ENCODE measurements at places on chromosomes 13 and 19.

GRCh38 chr13:45219938-45220375, 19.1 kb upstream of the KCTD4 start:
- DNase-seq: no peak

GRCh38 chr19:11165486-11166030, 10.0 kb upstream of the SPC24 start:
- DNase-seq: no peak

DNA sequence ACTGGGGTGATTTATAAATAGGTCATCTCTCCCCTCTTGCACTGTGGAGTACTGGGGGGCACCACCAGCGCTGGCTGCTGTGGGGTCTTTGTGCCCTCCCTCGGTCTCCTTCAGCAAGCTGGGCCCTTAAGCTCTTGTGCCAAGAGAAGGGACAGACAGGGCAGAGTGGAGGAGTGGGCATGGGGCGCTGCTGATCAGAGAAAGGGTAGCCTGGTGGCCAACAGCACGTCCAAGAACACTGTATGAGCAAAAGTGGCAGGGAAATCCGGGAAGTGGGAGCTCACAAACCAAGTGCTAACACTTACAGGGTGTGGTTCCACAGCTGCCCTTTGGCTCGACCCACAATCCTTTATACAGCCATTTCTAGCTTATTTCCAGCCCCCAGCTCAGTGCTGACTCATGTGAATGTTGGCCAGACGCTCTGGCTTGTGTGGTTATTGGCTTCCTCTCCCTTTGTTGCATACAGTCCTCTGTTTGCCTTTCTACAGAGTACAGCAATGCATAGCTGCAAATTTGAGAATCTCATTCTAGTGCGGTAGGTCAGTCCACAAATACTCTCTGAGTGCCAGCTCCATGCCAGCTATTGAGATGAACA, 298.8 kb downstream of the SHISA2 start:
- no peak for DNase-seq

DNA sequence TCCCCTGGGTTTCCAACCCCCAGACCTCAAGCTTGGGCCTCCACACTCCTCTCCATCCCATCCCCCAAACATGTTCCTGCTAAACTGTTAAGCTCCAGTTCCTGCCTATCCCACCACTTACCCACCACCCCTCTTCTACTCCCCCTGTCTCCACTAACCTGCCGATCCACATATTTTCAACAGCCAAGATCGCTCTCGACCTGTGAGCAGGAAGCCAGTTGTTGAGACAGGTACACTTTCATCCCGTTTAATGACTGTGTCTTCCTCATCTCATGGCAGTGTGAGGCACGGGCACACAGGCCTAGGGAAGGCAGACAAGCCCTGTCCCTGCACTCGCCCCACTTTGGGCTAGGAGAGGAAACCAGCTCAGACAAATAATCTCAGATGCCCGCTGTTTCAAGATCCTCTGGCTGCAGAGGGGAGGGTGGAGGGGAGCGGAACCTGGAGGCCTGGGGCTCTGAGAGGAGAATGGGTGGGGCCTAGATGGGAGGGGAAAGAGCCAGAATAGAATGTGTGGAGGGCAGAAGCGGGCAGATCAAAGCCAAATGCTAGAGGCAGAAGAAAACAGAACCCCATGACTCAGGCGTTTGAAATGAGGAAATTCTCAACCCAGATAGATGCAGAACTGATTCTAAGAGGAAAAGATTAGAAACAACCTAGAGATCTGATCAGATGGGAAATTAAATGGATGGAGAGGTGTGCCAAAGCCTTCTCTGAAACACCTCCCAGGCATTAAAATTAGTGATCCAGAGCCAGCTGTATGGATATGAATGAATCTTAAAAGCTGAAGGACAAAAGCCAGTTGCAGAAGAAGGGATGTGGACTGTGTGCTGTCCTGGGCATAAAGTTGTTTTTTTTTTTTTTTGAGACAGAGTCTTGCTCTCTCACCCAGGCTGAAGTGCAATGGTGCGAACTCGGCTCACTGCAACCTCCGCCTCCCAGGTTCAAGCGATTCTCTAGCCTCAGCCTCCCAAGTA, 16.9 kb upstream of the CYP2S1 start:
- DNase-seq: no peak

- no peak for DNase-seq
These were observed 58.7 kb downstream of the MRPL57 start for GRCh38 chr13:21235174-21235573.

- DNase-seq: no peak
These were observed 7.9 kb downstream of the PTBP1 start for GRCh38 chr19:805166-805551.

DNA sequence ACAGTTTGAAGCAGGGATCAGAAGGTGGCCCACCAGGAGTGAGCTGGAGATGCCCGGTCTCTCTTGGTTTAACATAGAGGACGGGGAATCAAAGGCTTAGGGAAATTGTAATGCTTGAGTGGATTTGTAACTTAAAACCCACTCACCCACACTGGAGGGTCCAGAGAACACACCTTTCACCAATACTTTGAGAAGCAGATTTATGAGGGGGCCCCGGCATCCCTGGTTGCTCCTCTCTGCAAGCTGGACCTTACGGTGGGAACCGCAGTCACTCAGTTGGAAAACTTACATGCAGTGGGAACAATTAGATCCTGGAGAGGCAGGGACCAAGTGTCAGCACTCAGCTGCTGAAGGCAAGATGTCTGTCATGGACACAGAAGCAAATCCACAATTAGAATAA, 20.5 kb downstream of the PPP5C start:
- no peak for DNase-seq

- DNase-seq: no peak
These were observed 24.9 kb downstream of the RCBTB1 start for GRCh38 chr13:49560270-49561061.

DNA sequence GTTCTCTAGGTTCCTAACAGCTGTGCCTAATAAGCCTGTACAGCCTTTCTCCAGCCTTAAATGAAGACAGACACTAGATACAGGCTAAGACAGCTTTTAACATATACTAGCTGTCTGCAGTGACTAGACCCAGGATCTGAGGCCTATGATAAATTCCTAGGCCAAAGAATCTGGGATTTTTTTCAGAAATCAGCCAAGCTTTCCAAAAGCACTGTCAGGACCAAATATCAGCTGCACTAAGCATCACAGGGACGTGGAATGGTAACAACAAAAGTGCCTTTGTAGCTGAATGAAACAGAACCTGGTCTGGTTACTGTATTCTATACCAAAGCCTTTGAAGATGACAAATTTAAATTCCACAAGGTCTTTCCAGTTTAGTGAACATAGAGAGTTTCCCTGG, 77.9 kb upstream of the DOCK9 start:
- no peak for DNase-seq

DNA sequence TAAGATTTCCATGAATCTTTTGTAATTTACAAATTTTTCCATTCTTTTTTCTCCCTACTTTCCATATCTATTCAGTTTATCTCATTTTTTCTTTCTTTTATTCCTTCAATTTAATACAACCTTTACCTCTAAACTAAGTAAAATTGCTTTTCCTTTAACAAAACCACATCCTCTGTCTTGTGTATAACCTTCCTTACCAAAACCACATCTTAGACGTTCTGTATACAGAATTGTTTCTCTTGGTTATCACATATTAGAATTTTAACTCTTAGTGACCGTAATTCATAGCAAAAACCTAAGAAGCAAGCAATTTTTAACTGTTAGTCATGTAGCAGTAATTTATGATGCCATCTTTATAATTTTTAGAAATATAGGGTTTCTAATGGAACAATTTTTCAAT, 15.0 kb downstream of the PPP5C start:
- no peak for DNase-seq

DNA sequence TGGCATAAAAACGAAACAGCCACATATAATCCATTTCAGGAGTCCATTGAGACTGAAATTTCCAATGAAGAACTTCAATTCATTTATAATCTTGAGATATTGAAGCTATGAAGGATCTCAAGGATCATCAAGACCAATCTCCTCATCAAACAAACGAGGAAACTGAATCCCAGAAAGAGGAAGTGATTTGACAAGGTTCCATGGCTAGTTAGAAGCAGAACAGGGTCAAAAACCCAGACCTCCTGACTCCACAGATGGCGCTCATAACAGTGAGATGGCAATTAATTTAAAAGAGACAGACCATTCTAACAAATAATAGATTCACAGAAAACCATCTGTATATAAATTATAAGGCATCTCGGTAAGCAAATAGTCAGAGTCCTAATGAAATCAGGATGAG, 229.7 kb downstream of the KCTD12 start:
- no peak for DNase-seq

GRCh38 chr19:18514800-18515682, 6.8 kb downstream of the ELL start:
- no peak for DNase-seq

- DNase-seq: no peak
These were observed 12.2 kb upstream of the OR10H2 start for GRCh38 chr19:15715642-15716041.

DNA sequence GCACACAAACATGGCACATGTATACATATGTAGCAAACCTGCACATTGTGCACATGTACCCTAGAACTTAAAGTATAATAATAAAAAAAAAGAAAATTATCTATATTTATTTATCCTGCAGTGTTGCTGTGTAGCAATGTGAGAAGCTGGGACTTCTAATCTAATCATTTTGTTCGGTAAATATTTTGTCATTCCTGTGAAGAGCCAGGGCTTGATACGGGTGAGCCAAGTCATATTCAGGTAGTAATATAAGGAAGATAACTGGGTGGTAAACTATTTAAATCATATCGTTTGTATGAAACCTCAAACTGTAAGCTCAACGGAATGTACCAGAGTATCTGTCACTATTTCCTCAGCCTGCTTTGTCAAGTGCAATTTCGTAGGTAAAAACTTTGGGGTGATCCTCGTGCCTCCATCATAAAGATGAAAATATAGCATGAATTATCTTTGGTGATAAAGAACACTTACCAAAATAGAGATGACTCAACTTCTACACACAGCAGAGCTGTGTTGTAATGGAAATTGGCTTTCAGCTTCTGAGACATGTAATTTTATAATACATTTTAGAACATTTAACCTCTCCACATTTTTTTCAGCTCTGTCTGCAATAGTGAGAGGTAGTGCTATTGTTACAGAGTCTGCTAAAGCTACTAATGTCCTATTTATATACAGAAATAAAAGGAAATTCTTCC, 92.9 kb downstream of the PCDH9 start:
- no peak for DNase-seq

DNA sequence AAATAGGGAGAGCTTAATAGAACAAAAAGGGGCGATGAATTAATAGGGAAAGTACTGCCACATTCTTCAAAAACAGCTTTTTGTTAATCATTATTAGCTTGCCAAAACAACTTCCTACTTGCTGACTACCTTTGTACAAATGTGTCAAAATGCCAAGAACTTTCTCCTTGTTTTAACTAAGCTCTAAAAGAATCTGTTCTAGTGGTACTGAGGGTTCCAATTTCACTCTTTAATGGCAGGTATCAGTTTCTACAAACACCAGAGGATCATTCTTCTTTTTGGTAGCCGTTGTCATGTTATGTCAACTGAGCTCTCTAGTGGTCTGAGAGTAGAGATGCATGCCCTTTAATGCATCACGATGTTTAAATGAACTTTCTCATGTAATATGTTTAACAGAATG, 29.4 kb upstream of the FBXL3 start:
- no peak for DNase-seq

DNA sequence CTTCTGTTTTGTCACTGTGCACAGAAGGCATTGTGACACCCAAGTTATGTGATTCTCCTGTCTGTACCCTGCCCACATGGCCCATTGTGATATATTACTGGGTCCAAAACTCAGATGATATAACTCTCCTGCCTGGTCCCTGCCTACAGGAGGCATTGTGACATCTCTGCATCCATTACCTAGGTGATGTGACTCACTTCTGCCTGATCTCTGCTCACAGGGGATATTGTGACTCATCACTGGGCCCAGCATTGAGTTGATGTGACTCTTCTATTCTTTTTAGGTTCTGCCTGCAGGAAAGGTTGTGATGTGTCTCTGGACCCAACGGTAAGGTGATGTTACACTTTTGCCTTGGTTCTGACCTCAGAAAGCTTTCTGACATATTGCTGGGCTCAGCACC, 67.9 kb upstream of the ZNF724 start:
- no peak for DNase-seq

GRCh38 chr13:49655906-49656305, 27.6 kb downstream of the ARL11 start:
- no peak for DNase-seq

GRCh38 chr19:32022044-32022640, 323.3 kb upstream of the ZNF507 start:
- no peak for DNase-seq

- DNase-seq: no peak
These were observed 25.6 kb upstream of the ZNF681 start for GRCh38 chr19:23784274-23784673.

GRCh38 chr13:75325711-75326110, 156.3 kb downstream of the TBC1D4 start:
- no peak for DNase-seq

DNA sequence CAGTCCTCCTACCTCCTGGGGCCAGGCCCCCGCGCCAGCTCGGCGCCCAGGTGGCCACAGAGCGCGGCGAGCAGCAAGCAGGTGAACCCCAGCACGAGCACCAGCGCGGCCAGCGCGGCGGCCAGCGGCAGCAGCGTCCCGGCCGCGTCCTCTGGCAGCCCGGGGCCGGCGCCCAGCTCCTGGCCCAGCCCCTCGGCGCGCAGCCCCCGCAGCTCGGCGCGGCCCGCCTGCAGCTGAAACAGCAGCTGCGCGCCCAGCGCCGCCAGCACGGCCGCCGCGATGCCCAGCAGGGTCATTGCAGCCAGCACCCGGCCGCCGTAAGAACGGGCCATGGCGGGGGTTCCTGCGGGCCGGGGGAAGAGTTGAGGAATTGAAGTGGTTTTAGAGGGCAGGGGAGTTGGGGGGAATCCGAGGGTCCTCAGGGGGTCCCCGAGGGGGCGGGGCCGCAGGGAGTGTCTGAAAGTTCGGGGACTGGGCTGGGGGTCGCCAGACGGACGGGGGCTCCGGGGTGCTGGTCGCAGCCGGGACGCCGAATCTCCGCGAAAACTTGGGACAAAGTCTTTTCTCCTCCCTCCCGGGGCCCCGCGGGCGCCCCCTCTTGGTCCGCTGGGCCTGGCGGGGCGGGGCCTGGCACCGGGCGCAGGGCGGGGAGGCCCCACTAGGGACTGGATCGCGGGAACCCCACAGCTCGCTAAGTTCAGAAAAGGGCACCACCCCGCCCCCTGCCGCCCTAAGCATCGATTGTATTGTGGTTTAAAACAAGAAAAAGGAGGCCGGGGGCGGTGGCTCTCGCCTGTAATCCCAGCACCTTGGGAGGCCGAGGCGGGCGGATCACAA, at the start of gene TMEM221:
Gene TMEM221 (minus strand): TSS at position 538 of the 837 bp plus-strand sequence. CDS start 206 bp downstream, at position 332.
- DNase-seq: no peak

GRCh38 chr13:79749984-79750551, 269.1 kb downstream of the NDFIP2 start:
- peak; percentile 40 for DNase-seq
